ENCODE measurements at places on chromosomes 1 and 21.

DNA sequence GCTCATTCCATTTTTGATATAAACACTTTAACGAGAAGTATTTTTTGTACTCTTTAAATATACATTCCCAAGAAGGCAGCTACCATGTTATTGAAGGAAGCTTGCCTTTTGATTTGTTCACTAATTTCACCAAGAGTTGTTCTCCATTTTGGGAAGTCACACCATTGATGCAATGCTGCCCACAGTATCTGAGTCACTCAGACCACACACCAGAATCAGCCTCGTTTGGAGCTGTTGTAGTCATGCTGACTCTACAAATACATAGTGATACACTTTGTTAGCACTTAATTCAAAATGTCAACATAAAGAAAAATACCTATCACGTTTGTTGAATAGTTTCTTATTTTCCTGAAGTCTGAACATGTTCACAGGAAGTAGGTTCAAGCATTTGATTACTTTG lies 78.7 kb downstream of the PAPPA2 start:
- DNase-seq, result no peak

- DNase-seq, result peak; percentile 30
Measured at GRCh38 chr1:172742599-172743500, 83.9 kb downstream of the FASLG start.

DNA sequence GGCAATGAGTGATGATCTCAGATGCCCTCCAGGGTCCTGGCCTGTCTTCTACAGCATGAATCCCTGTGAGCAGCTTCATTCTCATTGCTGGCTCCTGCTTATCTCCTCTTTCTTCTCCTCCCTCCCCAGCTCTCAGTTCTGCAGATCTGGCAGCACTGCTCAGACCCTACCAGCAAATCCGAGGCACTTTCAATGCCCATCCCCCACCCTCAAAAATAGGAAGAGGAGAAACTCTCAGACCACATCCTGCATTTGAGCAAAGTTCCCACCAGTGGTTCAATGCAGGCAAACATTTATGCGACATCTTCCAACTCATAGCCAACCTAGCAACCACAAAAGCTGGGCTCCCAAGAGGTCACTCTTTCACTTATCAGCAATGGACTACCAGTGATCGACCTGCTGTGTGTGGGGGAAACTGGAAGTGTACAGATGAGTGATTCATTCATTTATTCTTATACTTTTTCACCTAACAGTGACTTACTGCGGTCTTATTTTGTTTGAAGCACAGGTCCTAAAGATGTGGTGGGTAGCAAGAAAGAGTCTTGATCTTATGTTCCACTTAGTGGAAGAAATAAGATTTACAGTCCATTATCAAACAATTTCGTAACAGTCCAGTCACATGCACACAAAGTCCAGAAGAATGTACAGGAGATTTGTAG lies 5.8 kb upstream of the CHI3L2 start:
- no peak for DNase-seq

DNA sequence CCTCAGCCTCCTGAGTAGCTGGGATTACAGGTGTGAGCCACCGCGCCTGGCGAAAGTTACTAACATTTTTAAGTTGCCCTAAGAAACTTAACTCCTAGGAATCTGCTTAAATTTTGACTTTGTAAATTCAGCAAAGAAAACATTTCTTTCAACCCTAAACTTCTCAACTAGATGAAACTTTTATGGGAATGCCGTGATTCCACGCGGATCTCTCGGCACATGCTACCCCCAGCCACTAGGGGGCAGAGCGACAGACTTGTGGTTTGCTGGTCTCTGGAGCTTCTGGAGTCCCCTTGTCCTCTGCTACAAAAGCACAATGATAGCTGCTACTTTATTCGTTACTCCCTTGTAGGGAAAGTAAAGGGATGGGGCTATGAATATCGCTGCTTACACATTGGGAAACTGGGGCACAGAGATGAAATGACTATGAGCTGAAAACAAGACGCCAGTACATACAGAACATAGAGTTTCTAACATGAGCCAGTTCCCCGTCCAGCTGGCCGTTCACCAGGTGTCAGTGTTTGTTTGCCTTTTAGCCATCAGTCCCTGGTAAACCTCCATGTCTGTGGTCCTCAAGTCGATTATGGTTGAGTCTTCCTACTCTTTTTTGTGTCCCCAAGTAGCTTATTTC lies 114.7 kb downstream of the PBX1 start:
- no peak for DNase-seq

GRCh38 chr1:107678993-107679392 lies 286.0 kb downstream of the VAV3 start:
- DNase-seq, result no peak

- DNase-seq, result no peak
Measured at GRCh38 chr1:89147678-89148658, 22.1 kb upstream of the GBP2 start.

- DNase-seq, result no peak
Measured at GRCh38 chr21:33939226-33939625, 23.6 kb upstream of the ATP5PO start.

- DNase-seq, result no peak
Measured at GRCh38 chr1:116425987-116426386, 52.9 kb downstream of the ATP1A1 start.

DNA sequence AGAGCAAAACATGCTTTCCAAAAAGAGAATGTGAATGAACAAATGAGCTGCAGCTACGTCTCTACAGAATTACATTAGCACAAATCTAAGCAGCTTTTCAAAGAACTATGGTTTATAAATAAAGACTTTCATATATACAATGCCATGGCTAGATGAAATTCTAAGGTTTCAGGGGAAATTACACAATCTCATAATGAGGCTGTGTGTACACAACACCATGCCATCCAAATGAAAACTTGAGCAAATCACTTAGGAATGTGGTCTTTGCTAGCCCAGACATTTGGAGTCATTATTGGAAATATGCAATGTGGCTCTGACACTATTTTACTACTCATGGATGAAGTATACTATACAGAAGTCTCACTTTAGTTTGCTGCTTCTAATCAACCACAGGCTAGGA lies 37.5 kb downstream of the SPAG17 start:
- DNase-seq, result peak; percentile 71

DNA sequence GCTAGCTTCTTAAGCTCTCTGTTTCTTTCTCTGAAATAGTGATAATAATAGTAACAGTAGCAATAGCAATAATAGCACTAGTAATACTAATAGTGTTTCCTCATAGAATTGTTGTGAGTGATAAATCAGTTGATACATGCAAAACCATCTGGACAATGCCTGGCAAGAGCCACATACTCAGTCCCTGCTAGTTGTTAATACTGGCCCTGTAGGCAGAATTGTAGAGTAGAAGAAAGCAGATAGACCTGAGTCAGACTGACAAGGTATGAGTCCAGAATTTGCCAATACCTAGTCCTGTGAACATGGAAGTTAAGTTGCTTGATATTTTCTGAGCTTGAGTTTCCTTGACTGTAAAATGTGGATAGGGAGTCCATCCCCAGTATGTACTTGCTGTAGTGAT lies 171.9 kb downstream of the C1orf21 start:
- DNase-seq, result no peak

DNA sequence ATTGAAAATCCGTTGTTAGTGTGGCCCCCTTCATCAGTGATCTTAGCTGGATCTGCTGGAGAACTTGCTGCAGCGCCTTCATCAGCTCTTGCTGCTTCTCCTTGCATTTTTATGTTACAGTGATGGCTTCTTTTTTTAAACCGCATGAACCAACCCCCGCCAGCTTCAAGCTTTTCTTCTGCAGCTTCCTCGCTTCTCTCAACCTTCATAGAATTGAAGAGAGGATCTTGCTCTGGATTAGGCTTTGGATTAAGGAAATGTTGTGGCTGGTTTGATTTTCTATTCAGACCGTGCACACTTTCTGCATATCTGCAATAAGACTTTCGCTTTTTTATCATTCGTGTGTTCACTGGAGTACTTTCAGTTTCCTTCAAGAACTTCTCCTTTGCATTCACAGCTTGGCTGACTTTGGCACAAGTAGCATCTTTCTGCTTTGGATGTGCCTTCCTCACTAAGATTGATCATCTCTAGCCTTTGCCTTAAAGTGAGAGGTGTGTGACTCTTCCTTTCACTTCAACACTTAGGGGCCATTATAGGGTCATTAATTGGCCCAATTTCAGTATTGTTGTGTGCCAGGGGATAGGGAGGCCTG lies 13.1 kb downstream of the RNF187 start:
- DNase-seq, result no peak

DNA sequence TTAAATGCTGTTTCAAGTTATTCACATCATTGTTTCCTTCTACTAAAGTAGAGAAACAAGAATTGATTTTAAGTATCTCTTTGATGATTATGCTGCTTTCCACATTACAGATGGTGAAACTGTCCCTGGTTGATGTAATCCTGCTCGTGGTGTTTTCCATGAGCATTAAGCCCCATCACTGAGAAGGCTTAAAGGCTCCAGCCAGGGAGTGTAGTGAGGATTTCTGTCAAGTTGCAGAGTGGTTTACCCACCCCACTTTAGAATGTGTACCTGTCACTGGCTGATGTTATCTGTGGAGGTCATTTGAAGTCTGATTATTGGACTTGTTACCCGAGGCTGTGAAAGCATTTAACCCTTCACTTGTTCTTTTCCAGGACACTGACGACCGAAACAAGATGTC lies 12.9 kb downstream of the CERS2 start:
- no peak for DNase-seq

DNA sequence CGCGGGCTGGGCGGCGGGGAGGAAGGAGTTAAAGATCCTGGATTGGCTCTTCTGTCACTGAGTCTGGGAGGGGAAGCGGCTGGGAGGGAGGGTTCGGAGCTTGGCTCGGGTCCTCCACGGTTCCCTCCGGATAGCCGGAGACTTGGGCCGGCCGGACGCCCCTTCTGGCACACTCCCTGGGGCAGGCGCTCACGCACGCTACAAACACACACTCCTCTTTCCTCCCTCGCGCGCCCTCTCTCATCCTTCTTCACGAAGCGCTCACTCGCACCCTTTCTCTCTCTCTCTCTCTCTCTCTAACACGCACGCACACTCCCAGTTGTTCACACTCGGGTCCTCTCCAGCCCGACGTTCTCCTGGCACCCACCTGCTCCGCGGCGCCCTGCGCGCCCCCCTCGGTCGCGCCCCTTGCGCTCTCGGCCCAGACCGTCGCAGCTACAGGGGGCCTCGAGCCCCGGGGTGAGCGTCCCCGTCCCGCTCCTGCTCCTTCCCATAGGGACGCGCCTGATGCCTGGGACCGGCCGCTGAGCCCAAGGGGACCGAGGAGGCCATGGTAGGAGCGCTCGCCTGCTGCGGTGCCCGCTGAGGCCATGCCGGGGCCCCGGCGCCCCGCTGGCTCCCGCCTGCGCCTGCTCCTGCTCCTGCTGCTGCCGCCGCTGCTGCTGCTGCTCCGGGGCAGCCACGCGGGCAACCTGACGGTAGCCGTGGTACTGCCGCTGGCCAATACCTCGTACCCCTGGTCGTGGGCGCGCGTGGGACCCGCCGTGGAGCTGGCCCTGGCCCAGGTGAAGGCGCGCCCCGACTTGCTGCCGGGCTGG lies at the start of gene NPR1:
TSS of gene NPR1 (plus strand) at position 170 of the 818 bp plus-strand sequence. CDS start at position 591, 421 bp downstream.
- peak; percentile 45 for DNase-seq

DNA sequence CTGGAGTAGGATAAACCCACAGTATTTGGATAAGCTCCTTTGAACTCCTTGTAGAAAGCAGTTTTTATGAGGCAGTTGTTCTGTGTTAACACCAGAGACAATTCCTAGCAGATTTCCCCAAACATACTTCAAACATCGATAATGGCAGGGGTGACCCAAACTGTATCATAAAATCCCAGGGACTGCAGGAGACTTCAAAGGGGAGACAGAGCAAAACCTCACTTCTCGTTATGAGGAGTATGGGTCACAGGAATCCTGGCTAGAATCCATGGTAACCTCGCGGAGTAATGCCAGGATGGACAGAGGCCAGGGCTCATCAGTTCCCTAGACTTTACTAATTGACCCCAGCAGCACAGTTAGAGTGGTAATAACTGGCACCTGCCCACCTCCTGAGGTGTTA lies 148.0 kb downstream of the DHRS3 start:
- no peak for DNase-seq

DNA sequence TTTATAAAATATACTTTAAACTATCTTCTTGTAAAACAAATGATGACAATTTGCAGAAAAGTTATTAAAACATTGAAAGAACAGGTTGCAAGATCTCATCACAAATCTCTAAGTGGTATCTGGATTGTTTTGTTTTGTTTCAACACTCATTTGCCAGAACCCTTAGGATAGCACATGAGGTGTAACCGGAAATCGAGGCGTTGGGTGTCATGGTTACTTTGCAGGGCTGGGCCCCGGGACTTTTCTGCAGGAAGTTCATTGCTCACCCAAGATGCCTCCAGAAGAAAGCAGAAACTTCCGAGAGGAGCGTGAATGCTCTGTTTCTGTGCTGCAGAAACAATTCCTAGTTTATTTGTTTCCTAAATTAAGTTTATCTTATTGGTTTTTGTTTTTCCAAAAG lies 2.5 kb downstream of the DISC1 start:
- DNase-seq, result no peak

DNA sequence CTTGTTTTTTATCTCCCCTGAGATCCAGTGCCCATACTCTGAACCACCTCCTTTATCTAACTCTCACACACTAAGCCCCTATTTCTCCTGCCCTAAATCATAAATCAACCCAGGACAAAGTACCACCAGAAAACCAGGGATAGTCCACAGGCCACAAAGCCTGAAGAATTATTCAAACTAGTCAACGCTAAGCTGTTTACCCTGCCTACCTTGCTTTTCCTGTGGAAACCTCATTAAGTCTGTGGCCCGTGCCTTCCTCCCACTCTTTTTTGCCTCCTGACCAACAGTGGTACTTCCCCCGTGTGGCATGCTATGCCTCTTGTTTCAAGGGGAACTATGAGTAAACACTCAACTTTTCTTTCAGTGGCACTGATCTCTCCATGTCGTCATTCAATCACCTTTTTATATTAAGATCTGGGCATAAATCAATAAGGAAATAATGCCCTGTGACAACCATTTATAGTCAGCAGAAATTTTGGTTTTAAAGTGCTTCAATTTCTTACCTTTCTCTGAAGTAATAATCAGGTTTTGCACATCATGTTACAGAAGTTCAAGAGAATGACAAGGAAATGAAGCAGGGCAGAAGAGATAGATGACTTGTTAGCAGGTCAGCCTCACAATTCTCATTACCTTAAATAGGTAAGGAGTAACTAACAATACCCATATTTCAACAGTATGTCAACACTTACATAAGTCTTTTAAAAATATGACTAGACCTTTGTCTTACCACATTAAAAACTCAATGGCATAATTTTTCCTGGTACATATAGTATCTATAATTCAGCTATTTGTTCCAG lies 32.1 kb downstream of the EYA3 start:
- no peak for DNase-seq

- DNase-seq, result peak; percentile 27
Measured at GRCh38 chr1:156963621-156964020, 43.2 kb downstream of the LRRC71 start.

GRCh38 chr1:147243228-147243685 lies 773 bp downstream of the CHD1L start:
- DNase-seq, result no peak

- no peak for DNase-seq
Measured at GRCh38 chr1:7389906-7390603, 381.0 kb upstream of the VAMP3 start.

- DNase-seq, result no peak
Measured at GRCh38 chr1:212269306-212269705, 15.9 kb upstream of the PPP2R5A start.

- no peak for DNase-seq
Measured at GRCh38 chr1:66981679-66982078, 56.9 kb downstream of the MIER1 start.
